ENCODE measurements at places on chromosomes 4 and X.

DNA sequence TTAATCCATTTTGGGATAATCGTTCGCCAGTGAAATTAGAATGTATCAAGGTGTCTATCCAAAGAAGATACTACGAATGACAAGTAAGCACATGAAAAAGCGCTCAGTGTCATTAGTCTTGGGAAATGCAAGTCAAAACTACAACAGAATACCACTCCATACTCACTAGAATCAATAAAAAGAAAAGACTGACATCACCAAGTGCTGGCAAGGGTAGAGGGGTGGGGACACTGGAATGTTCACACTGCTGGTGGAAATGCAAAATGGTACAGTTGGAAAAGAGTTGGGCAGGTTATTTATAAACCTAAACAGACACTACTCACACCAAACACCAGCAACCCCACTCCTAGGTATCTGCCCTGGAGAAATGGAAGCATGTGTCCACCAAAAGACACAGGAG lies 11.2 kb downstream of the WDR1 start:
- DNase-seq = no peak

DNA sequence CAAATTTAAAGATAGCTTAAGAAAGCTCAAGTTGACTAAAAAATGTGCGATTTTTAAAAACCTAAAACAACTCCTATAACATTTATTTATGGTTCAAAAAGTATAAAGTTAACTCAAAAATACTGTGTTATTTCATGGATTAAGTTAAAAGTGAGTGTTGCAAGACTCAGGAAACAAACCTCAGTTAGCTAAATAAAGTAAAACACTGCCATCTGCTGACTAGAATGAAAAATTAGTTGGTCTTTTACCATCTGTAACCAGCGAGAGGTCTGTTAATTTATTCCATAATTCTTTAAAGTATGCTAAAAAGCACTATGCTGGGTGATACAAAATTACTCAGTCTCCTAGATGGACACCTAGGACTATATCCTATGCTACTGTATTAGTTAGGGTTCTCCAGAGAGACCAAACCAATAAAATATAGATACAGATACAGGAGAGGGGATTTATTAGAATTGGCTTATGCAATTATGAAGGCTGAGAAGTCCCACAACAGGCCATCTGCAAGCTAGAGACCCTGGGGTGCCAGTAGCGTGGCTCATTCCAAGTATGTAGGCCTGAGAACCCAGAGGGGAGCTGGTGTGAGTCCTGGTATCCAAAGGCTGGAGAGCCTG lies 4.9 kb upstream of the WDFY3 start:
- no peak for DNase-seq

DNA sequence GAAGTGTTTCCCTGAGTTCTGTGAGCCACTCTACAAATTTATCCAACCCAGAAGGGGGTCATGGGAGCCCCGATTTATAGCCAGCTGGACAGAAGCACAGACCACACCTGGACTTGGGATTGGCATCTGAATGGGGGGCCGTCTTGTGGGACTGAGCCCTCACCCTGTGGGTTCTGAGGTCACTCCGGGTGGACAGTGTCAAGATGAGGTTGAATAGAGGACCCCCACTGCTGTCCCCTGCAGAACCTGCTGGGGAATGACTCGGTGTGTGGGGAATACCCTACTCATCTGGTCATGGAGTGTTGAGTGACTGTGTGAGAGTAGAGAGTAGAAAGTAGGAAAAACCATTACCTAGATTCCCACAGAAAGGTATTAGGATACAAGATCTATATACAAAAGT lies 67.5 kb downstream of the ZFYVE28 start:
- no peak for DNase-seq

- no peak for DNase-seq
These were observed 41.3 kb upstream of the MTM1 start for GRCh38 chrX:150527108-150527507.

DNA sequence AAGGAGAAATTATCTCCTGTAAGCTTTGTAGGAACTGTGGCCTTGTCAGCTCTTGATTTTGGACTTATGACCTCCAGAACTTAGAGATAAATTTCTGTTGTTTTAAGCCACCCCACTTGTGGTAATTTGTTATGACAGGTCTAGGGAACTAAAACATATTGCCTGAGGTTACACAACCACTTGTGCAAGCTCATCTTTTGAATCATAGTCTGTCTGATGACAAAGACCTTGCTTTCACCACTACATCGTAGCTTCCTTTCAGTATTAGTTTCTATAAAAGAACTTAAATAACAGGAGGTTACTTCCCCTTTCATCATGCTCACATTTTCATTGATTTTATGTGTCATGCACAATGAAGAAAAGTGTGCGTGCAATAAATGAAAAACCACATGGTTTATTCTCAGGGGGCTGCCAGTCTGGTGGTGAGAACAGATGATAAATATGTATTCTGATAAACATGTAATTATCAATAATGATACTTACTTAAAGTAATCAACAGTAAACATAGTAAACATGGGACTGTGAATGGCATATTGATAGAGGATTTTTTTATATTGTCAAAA lies 690.0 kb upstream of the HS3ST1 start:
- DNase-seq = no peak

DNA sequence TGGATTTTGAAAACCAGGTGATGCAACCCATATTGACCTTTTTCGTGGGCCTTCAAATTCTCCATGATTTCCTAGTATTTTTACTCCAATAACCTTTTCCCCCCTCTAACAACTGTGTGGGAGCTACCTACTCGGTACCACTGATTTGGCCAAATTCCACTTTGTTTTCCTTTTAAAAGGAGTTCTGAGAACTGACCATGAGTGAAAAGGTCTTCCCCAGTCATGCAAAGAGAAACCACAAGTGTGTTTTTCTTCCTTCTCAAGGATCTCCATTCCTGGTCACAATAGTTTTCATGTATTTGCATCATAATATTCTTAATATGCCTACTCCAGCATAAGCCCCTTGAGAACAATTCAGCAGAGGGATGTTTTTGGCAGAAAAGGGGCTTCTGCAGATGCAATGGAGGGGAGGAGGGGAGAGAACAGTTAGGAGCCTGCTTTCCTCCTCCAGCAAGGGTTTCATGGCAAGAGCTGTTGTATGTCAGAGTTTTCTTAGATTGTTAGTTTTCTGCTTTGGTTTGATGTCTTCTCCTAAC lies 195.3 kb upstream of the ANXA3 start:
- no peak for DNase-seq

GRCh38 chrX:133789829-133790228 lies 195.6 kb downstream of the GPC3 start:
- no peak for DNase-seq

DNA sequence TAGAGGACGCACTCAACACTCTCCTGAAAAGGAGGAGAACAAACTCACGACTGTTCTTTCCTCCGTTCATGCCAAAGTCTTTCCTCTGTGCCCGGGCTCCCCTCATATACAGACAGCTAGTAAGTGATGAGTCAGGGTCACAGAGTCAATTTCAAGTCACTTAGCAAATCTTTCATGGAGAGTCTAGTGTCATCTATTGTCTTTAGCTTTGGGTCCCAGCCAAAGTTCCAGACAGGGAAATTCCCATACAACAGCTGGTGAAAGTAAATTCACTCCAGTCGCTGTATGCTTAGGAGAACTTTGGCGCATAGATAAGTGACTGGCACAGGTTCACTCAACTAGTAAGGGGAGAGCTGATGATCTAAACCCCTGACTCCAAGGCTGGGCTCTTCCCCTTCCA lies 226.5 kb downstream of the MID1 start:
- DNase-seq = no peak

DNA sequence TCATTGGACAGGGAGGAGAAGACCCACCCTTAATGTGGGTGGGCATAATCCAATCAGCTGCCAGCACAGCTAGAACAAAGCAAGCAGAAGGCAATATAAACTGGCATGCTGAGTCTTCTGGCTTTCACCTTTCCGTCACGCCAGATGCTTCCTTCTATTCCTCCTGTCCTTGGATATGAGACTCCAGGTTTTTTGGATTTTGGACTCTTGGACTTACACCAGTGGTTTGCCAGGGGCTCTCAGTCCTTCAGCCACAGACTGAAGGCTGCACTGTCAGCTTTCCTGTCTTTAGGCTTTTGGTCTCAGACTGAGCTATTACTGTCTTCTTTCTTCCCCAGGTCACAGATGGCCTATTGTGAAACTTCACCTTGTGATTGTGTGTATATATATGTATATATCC lies 32.2 kb upstream of the UGT2B4 start:
- no peak for DNase-seq

DNA sequence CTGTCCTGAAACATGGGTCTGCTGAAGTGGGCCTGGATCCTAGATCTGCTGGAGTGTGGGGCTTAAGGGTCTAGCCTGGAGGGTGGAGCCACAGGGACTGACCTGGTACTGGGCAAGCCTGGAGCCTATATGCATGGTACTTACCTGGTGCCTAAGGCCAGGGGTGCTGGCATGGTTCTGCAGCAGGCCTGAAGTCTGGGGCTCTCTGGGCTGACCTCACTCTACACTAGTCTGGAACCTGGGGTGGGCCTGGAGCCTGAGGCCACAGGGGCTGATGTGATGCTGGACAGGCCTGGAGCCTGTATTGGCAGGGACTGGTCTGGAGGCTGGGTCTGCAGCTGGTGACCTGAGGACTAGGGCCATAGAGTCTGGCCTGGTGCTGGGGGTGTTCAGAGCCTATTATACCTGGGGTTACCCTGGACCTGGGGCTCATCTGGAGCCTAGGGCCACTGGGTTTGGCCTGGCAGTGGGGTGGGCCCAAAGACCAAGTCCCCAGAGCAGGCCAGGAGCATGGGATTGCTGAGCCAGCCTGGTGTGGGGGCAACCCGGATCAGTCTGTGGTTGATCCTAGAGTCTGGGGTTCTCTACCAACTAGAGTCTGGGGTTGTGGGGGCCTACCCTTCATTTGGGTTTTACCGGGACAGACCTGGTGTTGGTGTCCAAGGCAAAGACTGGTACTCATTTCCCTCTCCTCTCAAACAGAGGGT lies 179.6 kb downstream of the SLC4A4 start:
- no peak for DNase-seq

DNA sequence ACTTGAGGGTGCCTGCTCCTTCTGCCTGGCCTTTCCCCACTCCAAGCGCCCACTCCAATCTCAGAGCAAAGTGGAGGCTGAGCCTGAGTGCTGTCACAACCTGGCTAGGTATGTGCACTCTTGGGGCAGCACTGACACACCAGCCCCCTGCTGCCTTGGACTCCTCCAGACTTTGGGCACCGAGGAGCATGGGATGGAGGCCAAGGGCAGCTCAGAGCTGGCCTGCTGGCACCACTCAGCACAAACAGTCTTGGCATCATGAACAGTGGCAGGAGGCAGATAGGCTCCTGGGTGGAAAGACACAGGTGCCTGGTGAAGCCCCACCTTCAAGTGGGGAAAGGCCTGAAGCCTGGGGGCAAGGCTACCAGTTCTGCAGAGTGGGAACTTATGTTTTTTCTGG lies 91.8 kb downstream of the KCNIP4 start:
- DNase-seq = no peak

DNA sequence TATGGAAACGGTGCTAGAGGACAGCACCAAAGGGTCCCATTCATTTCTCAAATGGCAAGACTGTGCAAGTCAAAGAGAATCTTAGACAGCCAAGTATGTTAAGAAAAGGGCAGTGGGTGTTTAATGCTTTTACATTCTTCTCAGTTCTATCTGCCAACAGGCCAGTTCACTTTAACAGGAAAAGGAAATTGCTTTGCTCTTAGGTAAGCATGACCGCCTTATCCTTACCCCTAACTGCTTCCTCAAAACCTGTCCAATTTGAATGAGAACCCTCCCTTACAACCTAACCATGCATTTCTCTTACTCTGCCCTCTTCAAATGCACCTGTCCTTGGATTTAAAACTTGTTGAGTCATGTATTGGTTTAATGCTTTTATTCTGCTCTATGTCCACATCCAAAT lies 44.5 kb upstream of the BLTP1 start:
- DNase-seq = no peak

DNA sequence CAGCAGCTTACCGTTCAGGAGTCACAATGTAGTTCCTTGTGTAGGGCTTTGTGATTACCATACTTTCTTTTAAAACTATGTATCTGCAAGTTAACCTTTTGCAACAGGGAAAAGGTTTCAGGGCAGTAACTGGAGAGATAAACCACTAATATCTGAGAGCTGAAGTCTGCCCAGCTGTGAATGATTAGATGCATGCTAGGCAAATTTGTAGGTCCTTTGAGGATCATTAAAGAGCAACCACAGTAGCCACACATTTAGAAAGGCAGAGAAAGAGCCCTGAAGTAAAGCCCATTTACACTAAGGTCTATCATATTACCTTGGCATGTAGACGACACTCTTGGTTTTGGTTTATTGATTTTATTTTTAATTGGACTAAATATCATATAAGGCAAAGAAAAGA lies 60.0 kb downstream of the ATP8A1 start:
- DNase-seq = no peak

DNA sequence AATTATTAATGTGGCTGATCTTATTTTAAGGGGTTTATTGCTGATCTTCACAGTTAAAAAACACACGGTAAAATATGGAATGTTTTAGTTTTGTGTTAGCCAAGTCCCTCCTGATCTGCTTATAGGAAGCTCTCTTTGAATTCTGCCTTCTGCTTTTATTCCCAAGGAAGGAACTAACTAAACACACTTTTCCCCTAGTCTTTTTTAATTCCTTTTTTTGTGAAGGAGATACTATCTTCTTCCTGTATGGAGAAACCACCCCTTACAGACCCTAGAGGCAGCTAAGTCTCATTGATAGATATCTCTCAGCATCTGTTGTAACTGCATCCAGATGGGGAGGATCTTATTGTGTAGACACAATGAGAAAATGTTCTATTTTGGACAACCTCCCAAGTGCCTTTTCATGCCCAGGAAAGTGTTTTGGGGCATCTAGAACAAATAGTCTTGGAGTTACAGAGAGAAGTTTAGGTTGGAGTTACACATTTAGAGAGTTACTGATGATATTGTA lies 64.4 kb downstream of the AFF1 start:
- DNase-seq = no peak

DNA sequence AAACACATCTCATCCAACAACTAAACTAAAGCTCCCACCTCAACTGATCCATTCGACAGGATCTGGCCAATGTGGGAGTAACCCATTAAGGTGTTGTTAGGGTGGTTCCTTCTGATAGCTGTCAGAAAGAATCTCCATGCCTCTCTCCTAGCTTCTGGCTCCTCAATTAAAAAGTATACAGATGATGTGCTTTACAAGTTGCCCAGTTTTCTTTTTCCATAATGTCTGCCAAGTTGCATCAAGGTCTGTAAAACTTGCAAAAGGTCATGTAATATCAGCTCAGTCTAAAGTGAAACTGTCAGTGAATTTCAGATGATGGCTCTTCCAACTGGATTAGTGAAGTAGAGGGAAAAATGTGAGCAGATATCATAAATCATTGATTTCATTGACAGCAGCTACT lies 191.8 kb downstream of the RAB28 start:
- no peak for DNase-seq

DNA sequence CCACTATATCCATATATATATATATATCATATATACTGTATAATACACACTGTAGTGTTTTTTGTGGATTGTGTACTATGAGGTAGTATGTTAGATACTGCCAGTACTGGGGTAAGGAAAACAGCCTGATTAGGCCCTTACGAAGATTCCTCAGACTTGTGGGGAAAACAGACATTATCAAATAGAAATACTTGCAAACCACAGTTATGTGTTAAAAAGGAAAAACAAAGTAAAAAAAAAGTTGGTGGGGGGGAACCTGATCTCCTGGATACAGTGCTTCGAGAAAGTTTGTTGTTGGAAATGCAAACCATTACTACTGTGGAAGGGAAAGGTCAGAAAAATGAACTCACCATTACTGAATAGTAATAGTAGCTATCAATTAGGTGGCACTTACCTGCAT lies 53.0 kb downstream of the PKD2 start:
- no peak for DNase-seq

- no peak for DNase-seq
These were observed 583.7 kb downstream of the TRIML1 start for GRCh38 chr4:188722911-188723310.

Data from stimulated activated CD8-positive, alpha-beta memory T cell treated with anti-CD3 and anti-CD28 coated beads, Interleukin-15, amount 100 ng/mL, for 4 hours (primary cell).